Activated CD4-positive, alpha-beta memory T cell treated with anti-CD3 and anti-CD28 coated beads for 36 hours (primary cell): ENCODE measurements at places on chromosomes 7 and 10. TPM values are rescaled to one million over a fixed set of nuclear protein-coding genes. Genes with fewer than 3 reads are reported as not detected.

DNA sequence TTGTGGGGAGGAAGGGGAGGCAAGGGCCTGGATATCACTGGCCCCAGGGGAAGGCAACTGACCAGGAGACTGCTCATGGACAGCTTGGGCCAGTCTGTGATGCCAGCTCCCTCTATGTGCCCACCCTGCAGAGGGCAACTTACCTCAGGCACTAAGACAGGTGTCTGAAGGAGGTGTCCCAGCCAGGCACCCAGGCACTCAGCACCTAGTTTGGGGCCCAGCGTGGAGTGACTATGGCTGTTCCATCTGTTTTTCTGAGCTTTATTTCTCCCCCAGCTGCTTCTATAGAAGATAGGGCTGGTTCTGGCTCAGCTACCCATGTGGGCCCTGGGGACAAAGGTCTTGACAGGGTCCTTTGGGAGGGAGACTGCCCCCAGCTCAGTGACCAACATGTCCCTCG is 150.6 kb upstream of the PCBD1 start:
- DNase-seq: no peak
- no peaks in the 10 kb centered on the region for H3K4me1 ChIP-seq
- H3K36me3 ChIP-seq: no peaks in the 10 kb centered on the region
- H3K27ac ChIP-seq: no peak overlapping the region

The DENND10 gene
- total RNA-seq: 31.4 TPM

DNA sequence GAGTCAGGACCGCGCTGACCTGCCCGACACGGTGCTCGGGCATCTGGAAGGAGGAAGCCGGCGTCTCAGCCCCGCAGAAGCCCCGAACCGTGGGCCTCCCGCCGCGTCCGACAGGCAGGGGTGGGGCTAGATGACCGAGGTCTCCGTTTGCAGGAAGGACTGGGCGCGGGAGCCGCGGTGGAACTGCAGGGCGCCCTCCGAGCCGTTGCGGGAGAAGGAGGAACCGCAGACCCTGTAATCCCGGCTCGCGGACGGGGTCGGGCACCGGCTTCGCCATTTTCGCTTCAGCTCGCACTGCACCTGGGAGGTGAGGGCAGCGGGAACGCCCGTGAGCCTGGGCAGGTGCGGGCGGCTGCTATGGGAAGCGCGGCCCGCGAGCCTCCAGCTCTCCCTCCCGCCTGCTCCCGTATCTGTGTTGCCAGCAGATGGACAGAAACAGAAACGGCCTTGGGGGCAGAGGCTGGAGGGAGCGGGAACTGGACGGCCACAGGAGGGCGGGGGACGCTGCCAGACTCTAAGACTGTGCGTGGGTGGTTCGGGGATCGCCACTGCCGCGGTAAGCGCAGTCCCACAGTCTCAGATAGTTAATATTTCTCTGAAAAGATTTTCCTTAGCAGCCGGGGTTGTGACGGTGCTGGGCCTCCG is 114.1 kb downstream of the VIPR2 start:
- no peak overlapping the region for H3K27ac ChIP-seq
- DNase-seq: peak; percentile 15
- peaks cover 37% of the 10 kb centered on the region for H3K27me3 ChIP-seq

The RSBN1L gene
- 18.5 TPM for total RNA-seq

The UCN3 gene
- not detected for total RNA-seq

- no peak overlapping the region for H3K27ac ChIP-seq
- no peak for DNase-seq
- no peak overlapping the region for H3K4me3 ChIP-seq
Observed at GRCh38 chr10:104650072-104650471, 9.0 kb downstream of the SORCS3 start.

The R3HCC1L gene
- 13.3 TPM for total RNA-seq

GRCh38 chr10:14468023-14468441 is 137.3 kb upstream of the FRMD4A start:
- H3K36me3 ChIP-seq: no peaks in the 10 kb centered on the region
- no peak overlapping the region for H3K4me3 ChIP-seq
- H3K27ac ChIP-seq: no peak overlapping the region
- DNase-seq: no peak

The CUZD1 gene
- total RNA-seq: 1.4 TPM

The IGFBP1 gene
- not detected for total RNA-seq

- peak overlapping the region; percentile 42 for H3K27ac ChIP-seq
- H3K27me3 ChIP-seq: peaks cover 4% of the 10 kb centered on the region
- peak overlapping the region; percentile 20 for H3K4me3 ChIP-seq
Observed at GRCh38 chr7:142375710-142376313, 118.0 kb upstream of the PRSS58 start.

DNA sequence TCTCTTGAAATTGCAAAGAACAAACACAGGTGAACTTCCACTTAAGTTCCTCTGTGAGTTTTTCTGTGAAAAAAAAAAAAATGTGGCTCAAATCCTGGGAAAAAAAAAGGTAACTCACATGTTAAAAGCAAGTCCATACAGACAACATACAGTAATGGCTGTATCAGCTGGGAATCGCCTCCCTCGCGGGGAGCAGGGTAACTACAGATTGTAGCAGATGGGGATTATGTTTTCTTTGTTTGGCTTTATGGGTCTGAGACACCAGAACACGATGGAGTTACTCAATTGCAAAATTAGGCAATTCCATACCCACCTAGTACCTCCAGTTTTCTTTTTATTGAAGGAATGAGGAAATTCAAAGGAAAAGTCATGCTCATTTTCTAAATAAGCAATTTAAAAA is 42.3 kb downstream of the FEZF1 start:
- H3K27me3 ChIP-seq: no peaks in the 10 kb centered on the region
- DNase-seq: no peak
- H3K27ac ChIP-seq: no peak overlapping the region
- H3K36me3 ChIP-seq: no peaks in the 10 kb centered on the region

- H3K27me3 ChIP-seq: peaks cover 38% of the 10 kb centered on the region
- peaks cover 5% of the 10 kb centered on the region for H3K4me1 ChIP-seq
- H3K4me3 ChIP-seq: no peak overlapping the region
- no peak overlapping the region for H3K27ac ChIP-seq
- no peaks in the 10 kb centered on the region for H3K36me3 ChIP-seq
- DNase-seq: no peak
Observed at GRCh38 chr7:50837965-50838364, 55.3 kb upstream of the GRB10 start.

- H3K27me3 ChIP-seq: peaks cover 7% of the 10 kb centered on the region
- no peak for DNase-seq
Observed at GRCh38 chr7:55158541-55159382, 139.9 kb downstream of the EGFR start.

GRCh38 chr10:34861293-34862021 is 46.4 kb upstream of the PARD3 start:
- no peaks in the 10 kb centered on the region for H3K4me1 ChIP-seq
- H3K27ac ChIP-seq: no peak overlapping the region
- H3K36me3 ChIP-seq: no peaks in the 10 kb centered on the region

GRCh38 chr7:84274029-84274638 is 79.5 kb upstream of the SEMA3A start:
- DNase-seq: no peak
- H3K4me3 ChIP-seq: no peak overlapping the region
- H3K27ac ChIP-seq: no peak overlapping the region

The TFEC gene
- not detected for total RNA-seq

The WNT8B gene
- total RNA-seq: 0.46 TPM

The HOXA6 gene
- not detected for total RNA-seq

The HECTD2 gene
- total RNA-seq: 4.0 TPM

GRCh38 chr7:1095621-1096155 is 7.8 kb downstream of the GPER1 start:
- no peak overlapping the region for H3K27ac ChIP-seq
- H3K4me3 ChIP-seq: no peak overlapping the region
- H3K36me3 ChIP-seq: peaks cover 7% of the 10 kb centered on the region
- no peak for DNase-seq
- no peaks in the 10 kb centered on the region for H3K4me1 ChIP-seq

GRCh38 chr10:104208730-104209129 is 23.4 kb downstream of the CFAP43 start:
- H3K27ac ChIP-seq: no peak overlapping the region
- no peaks in the 10 kb centered on the region for H3K36me3 ChIP-seq
- no peaks in the 10 kb centered on the region for H3K4me1 ChIP-seq
- no peak overlapping the region for H3K4me3 ChIP-seq

The LRRC18 gene
- not detected for total RNA-seq

GRCh38 chr10:31742255-31742654 is 186.4 kb downstream of the ARHGAP12 start:
- H3K27me3 ChIP-seq: no peaks in the 10 kb centered on the region
- DNase-seq: no peak
- H3K27ac ChIP-seq: no peak overlapping the region
- H3K36me3 ChIP-seq: peaks cover 1% of the 10 kb centered on the region
- H3K4me3 ChIP-seq: no peak overlapping the region
- H3K4me1 ChIP-seq: peaks cover 38% of the 10 kb centered on the region

GRCh38 chr10:15684768-15685167 is 35.0 kb downstream of the ITGA8 start:
- H3K4me1 ChIP-seq: no peaks in the 10 kb centered on the region
- no peak overlapping the region for H3K27ac ChIP-seq
- no peak overlapping the region for H3K4me3 ChIP-seq
- H3K36me3 ChIP-seq: no peaks in the 10 kb centered on the region

DNA sequence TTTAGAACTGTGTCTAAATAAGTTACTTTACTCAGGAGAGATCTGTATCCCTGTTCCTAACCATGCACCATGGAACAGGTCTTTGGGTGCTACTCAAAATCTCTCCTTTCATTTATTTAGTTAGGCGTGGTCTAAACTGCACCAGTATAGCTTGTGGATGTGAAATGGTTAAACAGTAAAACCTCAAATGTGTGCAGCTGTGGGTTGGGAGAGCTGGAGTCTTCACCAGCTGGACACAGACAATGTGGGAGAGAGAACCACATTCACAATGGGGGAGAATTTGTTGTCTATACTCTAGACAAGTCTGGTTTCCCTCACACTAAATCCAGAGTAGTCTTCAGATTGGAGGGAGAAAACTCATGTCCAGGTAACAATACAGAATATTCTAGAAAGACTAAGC is 31.2 kb upstream of the IKZF1 start:
- no peaks in the 10 kb centered on the region for H3K36me3 ChIP-seq
- peaks cover 62% of the 10 kb centered on the region for H3K4me1 ChIP-seq
- no peak for DNase-seq
- no peak overlapping the region for H3K4me3 ChIP-seq

- H3K27ac ChIP-seq: no peak overlapping the region
- H3K4me1 ChIP-seq: peaks cover 3% of the 10 kb centered on the region
- no peaks in the 10 kb centered on the region for H3K27me3 ChIP-seq
- H3K36me3 ChIP-seq: no peaks in the 10 kb centered on the region
Observed at GRCh38 chr7:132544025-132544424, 32.2 kb downstream of the PLXNA4 start.

DNA sequence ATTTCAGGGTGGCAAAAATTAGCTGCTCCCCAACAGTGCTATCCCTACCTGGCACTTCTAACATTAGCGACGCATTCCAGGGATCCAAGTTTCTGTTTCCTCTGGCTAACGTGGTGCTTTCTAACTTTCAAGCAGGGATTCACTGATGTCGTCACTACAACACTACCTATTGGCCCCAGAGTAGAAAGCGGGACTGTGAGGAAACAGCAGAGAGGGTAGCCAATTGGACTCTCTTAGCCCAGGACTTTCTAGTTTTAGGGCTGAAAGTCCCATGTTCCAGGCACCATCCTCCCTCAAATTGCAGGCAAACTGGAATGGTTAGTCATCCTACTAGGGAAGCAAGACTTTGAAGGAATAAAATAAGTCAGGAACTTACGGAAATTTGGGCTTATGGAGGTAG is 89.3 kb upstream of the AGK start:
- no peaks in the 10 kb centered on the region for H3K36me3 ChIP-seq
- H3K27me3 ChIP-seq: peaks cover 4% of the 10 kb centered on the region
- H3K4me1 ChIP-seq: no peaks in the 10 kb centered on the region
- H3K27ac ChIP-seq: no peak overlapping the region
- no peak overlapping the region for H3K4me3 ChIP-seq

The MUC3A gene
- total RNA-seq: not detected

The CAMK2B gene
- total RNA-seq: 0.76 TPM

The GIMAP1 gene
- total RNA-seq: 6.2 TPM

DNA sequence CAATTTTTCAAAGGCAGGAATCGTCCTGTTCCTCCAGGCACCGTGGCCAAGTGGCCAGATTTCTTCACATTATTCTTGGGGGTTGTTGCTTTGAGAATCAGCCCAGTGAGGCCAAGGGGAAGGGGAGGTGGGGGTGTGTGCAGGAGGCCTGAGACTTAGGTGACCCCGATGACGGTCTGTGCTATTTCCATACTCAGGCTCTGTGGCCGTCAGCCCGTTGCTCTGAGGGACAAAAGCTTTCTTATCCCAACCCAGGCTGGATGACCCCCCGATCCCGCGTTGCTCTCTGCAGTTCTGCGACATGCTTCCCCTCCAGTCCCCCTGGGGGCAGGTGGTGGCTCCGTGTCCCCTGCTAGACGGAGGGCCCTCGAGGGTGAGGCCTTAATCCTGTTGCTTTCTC is 14.2 kb downstream of the DOCK1 start:
- no peaks in the 10 kb centered on the region for H3K4me1 ChIP-seq
- no peak overlapping the region for H3K27ac ChIP-seq
- no peak for DNase-seq
- H3K36me3 ChIP-seq: no peaks in the 10 kb centered on the region

DNA sequence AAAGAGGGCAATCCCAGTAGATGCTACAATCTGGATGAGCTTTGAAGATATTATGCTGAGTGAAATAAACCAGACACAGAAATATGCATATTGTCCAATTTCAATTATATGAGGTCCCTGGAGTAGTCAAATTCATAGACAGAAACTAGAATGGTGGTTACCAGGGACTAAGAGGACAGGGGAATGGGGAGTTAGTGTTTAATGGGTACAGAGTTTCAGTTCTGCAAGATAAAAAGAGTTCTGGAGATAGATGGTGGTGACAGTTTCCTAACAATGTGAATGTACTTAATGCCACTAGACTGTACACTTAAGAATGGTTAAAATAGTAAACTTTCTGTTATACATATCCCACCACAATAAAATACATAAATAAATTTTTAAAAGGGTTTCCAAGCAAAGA is 236.6 kb downstream of the ELMO1 start:
- peaks cover 32% of the 10 kb centered on the region for H3K36me3 ChIP-seq
- no peak overlapping the region for H3K4me3 ChIP-seq
- no peak overlapping the region for H3K27ac ChIP-seq
- peaks cover 11% of the 10 kb centered on the region for H3K4me1 ChIP-seq
- no peak for DNase-seq

DNA sequence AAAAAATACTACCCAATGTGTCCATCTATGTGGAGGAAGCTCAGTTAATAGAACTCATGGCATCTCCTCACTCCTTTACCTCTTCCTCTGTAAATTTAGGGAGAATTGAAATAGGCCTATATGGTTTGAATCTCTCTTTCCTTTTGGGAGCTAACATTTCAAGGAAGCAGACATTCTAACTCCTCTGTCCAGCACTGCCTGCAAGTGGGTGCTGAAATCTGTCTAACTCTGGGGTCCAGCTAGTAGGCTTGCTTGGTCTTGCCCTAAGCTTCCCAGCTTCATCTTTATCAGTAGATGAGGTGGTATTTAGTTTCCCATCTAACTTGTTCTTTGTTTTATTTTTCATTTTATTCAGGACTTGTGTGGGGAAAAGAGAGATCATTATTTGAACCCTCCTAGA is 23.2 kb downstream of the CYCS start:
- H3K36me3 ChIP-seq: no peaks in the 10 kb centered on the region
- DNase-seq: no peak
- H3K27me3 ChIP-seq: peaks cover 2% of the 10 kb centered on the region
- no peak overlapping the region for H3K27ac ChIP-seq
- H3K4me3 ChIP-seq: no peak overlapping the region

- DNase-seq: no peak
- H3K4me3 ChIP-seq: peak overlapping the region; percentile 46
- H3K36me3 ChIP-seq: no peaks in the 10 kb centered on the region
- H3K27me3 ChIP-seq: no peaks in the 10 kb centered on the region
- H3K27ac ChIP-seq: peak overlapping the region; percentile 68
Observed at GRCh38 chr10:33153968-33154327, 180.5 kb downstream of the NRP1 start.

- no peak overlapping the region for H3K4me3 ChIP-seq
- peaks cover 11% of the 10 kb centered on the region for H3K4me1 ChIP-seq
- no peaks in the 10 kb centered on the region for H3K36me3 ChIP-seq
- H3K27ac ChIP-seq: no peak overlapping the region
- no peak for DNase-seq
Observed at GRCh38 chr10:124180947-124181549, 87.7 kb upstream of the CHST15 start.
